ENCODE measurements at places on chromosomes 1 and 21.

GRCh38 chr1:109398343-109399225, 866 bp upstream of the SORT1 start:
- peak; percentile 27 for DNase-seq

GRCh38 chr1:232486006-232486405, 143.9 kb downstream of the SIPA1L2 start:
- DNase-seq, result no peak

- DNase-seq, result no peak
Measured at GRCh38 chr1:85258536-85259117, 835 bp downstream of the C1orf52 start.

DNA sequence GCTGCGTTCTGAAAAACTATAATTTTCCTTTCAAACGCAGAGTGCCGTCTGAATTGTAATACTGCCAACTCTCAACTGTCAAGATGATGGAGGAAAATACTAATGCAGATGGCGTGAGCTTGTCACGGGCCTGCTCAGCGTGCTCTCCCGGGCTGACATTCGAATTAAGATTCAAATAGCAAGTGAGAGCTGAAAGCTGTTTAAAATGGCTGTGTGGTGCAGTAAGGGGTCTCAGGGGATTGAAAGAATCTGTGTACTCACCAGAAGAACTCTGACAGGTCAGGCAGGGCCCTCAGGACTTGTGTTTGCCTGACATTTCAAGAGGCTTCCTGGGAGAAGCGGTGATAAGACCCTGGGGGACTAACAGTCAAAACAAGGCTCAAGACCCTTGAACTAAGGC, 33.1 kb downstream of the ZMYND12 start:
- DNase-seq, result no peak

GRCh38 chr21:15121655-15122120, 56.9 kb upstream of the NRIP1 start:
- no peak for DNase-seq

GRCh38 chr1:108605633-108606032, 45.7 kb downstream of the EEIG2 start:
- DNase-seq, result no peak

GRCh38 chr1:176096015-176096414, 111.1 kb downstream of the COP1 start:
- no peak for DNase-seq

GRCh38 chr1:220828950-220829586, 42.4 kb downstream of the MTARC1 start:
- no peak for DNase-seq

- no peak for DNase-seq
Measured at GRCh38 chr1:16124377-16125087, 31.3 kb downstream of the EPHA2 start.

- DNase-seq, result no peak
Measured at GRCh38 chr1:13842497-13842896, 142.5 kb downstream of the PRDM2 start.

GRCh38 chr1:173669491-173669941, at the start of gene ANKRD45:
Gene ANKRD45 (minus strand): TSS chr1:173669851. CDS start chr1:173659418, 10,433 bp downstream.
- no peak for DNase-seq

DNA sequence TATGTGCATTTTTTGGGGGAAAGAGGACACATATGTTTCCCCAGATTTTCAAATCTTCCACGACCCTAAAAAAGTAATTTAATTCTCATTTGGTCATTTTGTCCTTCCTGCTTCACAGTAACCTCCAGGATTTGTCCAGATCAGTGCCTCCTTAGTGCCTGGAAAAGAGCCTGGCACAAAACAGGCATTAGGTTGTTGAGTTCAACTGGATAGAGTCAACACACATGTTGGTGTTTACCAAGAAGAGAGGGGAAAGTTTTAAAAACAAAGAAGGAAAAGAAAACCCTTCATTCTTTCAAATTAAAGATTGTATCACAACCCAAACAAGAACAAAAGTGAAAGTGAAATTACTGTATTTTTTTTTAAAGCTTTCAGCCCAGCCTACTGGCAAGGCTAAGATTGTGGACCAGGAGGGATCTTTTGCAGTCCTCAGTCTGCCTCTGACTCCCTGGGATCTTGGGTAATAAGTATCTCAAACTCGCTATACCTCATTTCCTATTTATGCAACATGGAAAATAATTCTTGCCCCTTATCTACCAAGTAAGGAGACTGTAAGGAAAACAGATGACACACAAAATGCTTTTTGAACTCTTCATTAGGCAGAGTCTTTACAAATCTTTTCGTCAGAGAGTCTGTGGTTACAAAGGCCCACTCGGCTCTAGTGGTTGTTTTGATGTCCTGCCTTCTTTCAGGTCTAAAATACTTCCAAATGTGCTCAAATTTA, 57.8 kb downstream of the ZNF281 start:
- DNase-seq, result no peak

DNA sequence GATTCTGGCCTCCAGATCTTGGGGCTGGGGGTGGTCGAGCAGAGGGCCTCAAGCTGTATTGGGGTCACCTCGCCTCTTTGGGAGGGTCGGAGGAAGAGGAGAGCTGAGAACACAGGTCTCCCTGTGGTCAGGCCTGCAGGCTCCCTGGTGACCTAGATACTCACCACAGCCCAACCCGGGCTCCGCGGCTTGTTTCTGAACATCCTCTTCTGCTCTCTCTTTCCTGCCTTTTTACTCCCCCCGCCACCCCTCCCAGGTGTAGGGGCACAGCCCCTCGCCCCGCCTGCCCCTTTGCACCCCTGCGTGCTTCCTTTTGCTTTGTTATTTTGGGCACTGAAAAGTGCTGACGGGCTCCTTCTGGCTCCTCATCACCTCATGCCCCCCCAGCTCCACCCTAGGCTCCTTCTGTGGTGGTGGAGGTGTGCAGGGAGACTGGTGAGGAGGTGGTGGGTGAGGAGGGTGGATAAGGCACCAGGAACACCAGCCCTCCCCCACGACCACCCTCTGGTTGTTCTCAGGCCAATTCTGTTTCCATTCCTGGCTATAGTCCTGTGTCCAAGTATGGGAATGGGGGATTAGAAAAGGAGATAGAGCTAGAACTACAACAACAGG, 10.6 kb upstream of the LINGO4 start:
- no peak for DNase-seq

- DNase-seq, result no peak
Measured at GRCh38 chr1:244154508-244154871, 103.4 kb downstream of the ZBTB18 start.

DNA sequence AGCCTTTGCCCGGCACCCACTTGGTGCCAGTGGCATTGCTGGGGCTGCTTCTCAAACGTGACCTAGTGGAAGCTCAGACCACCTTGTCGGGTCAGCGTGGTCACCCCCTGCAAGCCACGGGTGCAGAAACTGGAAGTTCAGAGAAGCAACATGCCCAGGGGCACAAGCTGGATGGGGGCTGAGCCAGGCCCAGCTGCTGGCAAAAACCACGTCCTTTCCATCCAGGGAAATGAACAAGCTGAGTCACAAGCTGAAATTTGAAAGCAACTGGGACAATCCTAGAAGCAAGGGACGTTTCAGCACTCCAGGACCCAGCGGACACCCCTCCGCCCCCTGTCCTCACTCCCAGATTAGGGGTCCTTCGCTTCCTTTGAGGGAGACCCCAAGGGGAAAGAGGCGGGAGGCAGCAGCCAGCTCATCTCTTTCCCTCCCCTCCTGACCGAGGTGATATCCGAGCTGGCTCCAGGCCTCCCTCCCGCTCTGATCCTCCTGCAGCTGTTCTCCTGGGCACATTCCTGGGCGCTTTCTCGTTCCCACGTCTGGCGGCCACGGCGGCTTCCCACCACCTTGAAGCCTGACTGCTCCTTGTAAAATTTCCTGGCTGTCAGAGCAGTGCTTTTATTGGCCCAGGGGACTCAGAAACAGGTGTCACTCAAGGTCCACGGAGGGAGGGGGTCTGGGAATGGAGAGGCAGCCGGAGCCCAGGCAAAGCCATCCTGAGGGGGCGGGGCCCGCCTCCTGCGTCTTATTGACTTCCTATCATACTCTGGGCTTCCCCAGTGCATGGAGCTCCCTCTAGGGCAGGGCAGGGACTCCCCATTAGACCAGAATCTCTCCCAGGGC, 62.8 kb downstream of the PAX7 start:
- DNase-seq, result no peak

GRCh38 chr1:183635099-183635605, 431 bp downstream of the ARPC5 start:
- no peak for DNase-seq
